NCI-H446 (cell line): ENCODE measurements at places on chromosomes 1 and 21.

- DNase-seq: no peak
These were observed 133.4 kb upstream of the LYPLAL1 start for GRCh38 chr1:219040291-219040690.

- DNase-seq: no peak
These were observed 60.4 kb downstream of the TEX35 start for GRCh38 chr1:178573330-178573729.

- no peak for DNase-seq
These were observed 62.4 kb upstream of the RAB4A start for GRCh38 chr1:229208481-229208880.

DNA sequence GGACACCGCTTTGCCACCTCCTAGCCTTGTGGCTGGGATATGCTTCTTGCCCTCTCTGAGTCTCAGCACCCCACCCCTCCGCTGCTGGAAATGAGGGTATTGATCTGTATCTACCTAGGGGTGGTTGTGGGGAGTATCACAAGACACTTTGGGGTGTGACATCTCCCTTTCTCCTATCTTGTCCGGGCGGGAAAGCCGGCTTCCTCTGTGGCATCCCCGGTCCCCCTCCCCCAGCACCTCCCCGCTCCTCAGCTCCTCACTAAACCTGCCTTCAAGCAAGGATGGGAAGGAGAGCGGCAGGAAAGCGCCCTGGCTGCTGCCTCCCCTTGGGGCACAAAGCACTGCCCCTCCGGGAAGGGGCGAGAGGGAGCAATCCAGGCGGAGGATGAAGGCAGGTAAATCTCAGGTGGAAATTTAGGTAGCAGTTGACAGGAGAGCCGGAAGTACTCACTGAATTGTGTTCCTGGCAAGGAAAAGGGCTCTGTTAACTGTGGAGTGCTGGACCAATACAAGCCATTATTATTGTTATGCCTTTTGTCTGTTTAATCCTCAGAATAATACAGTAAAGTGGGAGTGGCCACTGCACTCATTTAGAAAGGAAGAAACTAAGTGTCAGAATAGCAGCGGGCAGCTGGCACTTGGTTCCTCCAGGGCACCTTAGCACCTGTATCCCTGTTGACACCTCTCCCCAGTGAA lies 49.0 kb upstream of the LRP8 start:
- no peak for DNase-seq

GRCh38 chr1:44447051-44447810 lies 42.2 kb downstream of the RNF220 start:
- no peak for DNase-seq

GRCh38 chr1:21117159-21117558 lies 59.5 kb downstream of the EIF4G3 start:
- DNase-seq: no peak

- no peak for DNase-seq
These were observed 64.3 kb upstream of the VTCN1 start for GRCh38 chr1:117275055-117275454.

- DNase-seq: no peak
These were observed 22.3 kb upstream of the ZZZ3 start for GRCh38 chr1:77704736-77705135.

- DNase-seq: peak; percentile 21
These were observed 2.2 kb downstream of the MTARC1 start for GRCh38 chr1:220788900-220789299.
